Large intestine (tissue), 12 donors: ENCODE measurements at places on chromosomes 5 and 9. TPM values are rescaled to one million over a fixed set of nuclear protein-coding genes. Genes with fewer than 3 reads are reported as not detected.

The PCDHA12 gene
- polyA plus RNA-seq = 0.48 TPM

The NKD2 gene
- polyA plus RNA-seq = 15.2 TPM

- DNase-seq = no peak
These were observed 15.9 kb upstream of the FANCC start for GRCh38 chr9:95333426-95333825.

The SLC6A3 gene
- polyA plus RNA-seq = 0.13 TPM

The RHOBTB3 gene
- polyA plus RNA-seq = 47.5 TPM

- DNase-seq = no peak
These were observed 385.0 kb upstream of the TRPC7 start for GRCh38 chr5:136750224-136750862.

GRCh38 chr5:43563321-43563720, 6.4 kb upstream of the PAIP1 start:
- no peak for DNase-seq

The PCDHGA10 gene
- polyA plus RNA-seq = 2.1 TPM

- DNase-seq = no peak
These were observed 199.3 kb upstream of the ADAMTSL1 start for GRCh38 chr9:18274693-18275092.

DNA sequence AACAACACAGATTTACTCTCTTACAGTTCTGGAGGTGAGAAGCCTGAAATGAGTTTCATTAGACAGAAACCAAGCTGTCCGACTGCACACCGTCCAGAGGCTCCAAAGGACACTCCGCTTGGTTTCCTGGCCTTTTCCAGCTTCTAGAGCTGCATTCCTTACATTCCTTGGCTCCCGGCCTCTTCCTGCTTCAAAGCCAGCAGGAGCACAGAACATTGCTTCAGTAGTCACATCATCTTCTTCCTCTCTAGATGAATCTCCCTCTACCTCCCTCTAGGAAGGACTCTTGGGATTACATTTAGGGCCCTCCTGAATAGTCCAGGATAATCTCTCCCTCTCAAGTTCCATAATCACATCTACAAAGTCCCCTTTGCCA, 213.3 kb downstream of the CDK5RAP2 start:
- no peak for DNase-seq

The ELP1 gene
- polyA plus RNA-seq = 28.8 TPM

DNA sequence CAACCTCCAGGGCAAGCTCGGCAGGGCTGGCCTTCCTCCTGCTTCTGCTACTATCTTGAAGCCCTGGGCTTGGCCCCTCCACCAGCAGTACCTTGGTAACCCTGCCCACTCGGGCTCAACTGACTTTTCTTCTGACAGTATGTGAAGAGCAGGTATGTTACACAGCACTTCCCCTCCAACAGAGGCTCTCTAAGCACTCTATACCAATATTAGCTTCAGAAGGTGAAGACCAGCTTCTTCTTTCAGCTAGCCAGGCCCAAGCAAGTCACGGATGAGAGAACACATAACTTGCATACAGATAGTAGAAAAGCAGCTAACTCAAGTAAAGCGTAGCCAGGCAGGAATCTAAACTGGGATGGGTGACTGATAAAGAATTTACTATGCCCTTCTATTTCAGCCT, 64.3 kb downstream of the FEM1C start:
- DNase-seq = no peak

DNA sequence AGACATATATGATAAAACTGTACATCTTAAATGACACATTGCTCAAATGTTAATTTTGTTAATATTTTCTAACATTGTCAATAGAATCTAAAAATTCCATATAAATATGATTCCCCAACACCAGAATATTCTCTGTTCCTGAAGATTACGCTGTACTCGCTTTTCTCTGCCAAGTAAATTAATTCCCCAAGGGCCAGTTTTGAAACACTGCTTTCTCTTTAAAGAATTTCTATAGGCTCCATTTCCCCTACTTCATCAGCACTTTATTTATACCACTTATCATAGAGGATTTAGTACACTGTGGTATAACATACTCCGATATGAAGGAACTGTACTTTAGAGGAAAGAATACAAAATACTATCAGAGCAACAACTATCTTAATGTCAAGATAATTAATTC, 101.4 kb upstream of the ACOT12 start:
- DNase-seq = no peak

DNA sequence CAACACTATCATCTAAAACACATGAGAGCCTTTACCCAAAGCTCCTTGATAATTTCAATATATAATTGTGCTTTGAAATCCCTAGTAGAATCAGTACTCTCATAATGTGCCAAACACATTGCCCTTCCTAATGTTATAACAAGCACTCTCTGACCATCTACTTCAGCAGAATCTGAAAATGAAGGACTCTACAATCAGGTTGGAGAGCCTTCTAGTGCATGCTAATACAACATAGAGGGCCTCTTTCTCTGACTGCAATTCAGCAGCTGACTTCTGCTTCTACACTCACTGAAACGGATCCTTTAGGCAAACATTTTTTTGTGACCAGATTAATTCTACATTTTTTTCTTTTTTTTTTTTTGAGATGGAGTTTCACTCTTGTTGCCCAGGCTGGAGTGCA, 155.6 kb downstream of the EPB41L4A start:
- DNase-seq = no peak

GRCh38 chr5:158626718-158627117, 473.0 kb downstream of the EBF1 start:
- no peak for DNase-seq

GRCh38 chr5:164119806-164120447, 614.5 kb downstream of the MAT2B start:
- no peak for DNase-seq

DNA sequence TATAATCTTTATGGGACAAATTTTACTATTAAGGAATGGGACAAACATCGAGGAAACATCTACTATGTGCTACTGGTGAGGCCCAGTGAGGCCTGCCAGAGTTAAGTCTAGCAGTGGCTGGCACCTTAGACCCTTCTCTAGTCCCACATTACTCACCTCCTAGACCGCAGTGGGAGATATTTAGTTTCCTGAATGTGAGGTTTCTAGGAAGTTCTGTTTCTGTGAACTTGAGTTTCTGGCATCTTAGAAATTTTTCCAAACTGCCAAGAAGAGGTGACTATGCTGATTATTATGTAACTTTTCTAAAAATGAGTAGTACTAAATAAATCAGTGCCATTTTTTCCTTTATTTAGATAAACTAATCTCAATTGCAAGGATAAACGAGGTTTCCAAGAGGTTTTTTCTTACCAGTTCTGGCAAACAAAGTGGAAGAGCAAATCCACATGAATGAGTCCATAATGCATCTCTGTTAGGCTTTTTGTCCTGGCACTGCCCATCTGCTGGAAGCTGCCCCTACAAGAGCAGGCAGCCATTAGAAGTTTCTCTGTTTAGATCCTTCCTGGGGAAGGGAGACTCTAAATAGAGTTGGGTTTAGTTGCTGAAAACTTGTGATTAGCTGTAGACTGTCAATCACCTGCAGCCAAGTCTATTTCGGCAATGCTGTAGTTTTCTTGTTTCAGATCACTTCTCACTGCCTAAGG, 348.7 kb downstream of the MAN2A1 start:
- no peak for DNase-seq

GRCh38 chr9:11653867-11654266, 1039.3 kb upstream of the TYRP1 start:
- no peak for DNase-seq
